ENCODE measurements at places on chromosomes 11 and 22.
A peak's percentile ranks its signal among the peaks of the same experiment; 100 is the strongest.

- DNase-seq = no peak
Observed at GRCh38 chr11:27228906-27229290, 134.1 kb downstream of the CCDC34 start.

DNA sequence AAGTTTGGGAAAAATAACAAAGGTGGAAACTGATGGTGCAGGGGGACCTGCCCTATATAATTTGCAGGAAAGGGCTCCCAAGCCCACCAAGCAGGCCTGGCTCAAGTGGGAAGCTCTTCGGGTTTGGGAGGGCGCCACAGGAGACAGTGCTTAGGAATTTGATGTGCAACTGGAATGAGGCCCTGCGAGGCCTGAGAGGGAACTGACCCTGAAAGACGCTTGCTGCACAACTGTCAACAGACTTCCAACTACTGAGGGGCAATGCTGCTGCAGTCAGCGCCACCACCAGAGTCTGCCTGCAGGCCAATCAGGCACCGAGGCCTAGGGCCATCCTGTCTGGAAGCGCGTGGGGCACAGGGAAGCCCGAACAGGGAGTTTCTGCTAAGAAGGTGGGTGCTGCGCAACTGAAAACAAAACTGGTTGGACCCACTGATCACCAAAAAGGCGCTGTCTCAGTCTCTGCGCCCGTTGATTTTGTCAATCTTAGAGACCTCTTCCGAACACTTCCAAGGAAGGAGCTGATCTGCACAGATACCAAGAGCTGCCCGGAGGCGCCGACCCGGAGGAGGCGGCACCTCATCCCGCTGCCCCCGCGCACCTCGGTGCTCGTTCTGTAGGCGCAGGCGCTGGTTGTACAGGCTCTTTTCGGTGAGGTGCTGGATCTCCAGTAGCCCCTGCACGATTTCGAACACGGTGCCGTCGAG, 667 bp downstream of the DGCR6L start:
- no peak for DNase-seq

DNA sequence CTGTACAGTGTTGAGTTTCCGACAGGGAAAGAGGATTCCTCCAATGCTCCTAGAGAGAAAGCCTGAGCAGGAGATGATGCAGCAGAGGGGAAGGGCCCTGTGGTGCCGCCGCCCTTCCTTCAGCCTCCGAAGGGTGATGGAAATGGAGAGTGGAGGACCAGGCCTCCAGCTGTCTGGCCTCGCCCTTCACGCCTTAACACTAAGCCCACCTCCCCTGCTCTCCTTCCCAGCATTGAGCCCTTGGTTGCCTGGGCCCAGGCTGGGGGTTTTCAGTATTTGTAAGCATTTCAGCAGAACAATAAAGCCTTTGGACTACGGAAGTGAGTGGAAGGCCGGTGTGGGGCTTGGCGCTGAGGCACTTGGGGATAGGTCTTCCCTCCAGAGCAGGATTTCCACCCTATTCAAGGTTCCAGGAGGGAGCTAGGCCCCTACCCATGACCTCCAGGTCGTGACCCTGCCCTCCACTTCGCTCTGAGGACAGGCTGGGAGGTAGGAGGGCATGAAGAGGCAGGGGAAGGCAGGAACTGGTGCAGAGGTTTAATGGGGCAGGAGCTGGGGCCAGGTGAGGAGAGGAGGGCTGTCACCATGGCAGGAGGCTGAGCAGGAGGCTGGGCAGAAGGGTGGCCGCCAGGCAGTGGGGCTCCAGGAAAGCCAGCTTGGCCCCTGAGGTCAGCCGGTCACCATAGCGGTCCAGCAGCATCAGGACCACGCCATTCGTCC, 21.6 kb downstream of the TREH start:
- DNase-seq = no peak

- DNase-seq = no peak
Observed at GRCh38 chr11:696955-697491, 1.4 kb downstream of the TMEM80 start.

DNA sequence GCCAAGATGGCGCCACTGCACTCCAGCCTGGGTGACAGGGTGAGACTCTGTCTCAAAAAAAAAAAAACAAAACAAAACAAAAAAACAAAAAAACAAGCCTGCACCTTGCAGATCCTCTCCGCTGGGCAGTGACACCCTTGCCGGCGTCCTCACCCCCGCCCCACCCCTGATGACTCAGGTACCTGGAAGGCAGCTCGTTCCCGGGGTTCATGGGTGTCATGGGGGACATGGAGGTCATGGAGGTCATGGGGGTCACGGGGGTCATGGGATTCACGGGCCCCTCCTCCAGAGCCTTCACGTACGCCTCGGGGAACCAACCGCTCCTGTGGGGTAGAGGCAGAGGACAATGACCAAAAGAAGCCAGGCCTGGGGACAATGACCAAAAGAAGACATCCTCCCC, 3.0 kb upstream of the SLC16A8 start:
- no peak for DNase-seq

DNA sequence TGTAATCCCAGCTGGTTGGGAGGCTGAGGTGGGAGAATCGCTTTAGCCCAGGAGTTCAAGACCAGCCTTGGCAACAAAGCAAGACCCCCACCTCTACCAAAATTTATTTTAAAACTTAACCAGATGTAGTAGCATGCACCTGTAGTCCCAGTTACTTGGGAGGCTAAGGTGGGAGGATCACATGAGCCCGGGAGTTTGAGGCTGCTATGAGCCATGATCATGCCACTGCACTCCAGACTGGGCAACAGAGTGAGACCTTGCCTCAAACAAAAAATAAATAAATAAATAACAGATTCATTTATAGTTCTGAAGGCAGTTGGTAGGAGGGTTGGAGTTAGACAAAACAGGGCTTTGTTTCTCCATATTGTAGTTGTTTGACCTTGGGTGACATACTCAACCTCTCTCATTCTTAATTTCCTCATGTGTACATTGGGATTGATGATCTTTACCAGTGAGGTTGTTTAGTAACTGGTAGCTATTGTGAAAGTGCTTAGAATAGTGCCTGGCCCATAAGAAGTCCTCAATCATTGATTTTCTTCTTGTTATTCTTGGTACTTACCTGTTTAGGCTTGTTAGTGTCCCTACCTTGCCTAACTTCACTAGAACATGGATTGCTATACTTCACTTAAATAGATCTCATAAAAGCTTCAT, 79.1 kb downstream of the EMSY start:
- no peak for DNase-seq

- no peak for DNase-seq
Observed at GRCh38 chr11:131274233-131274632, 96.2 kb upstream of the NTM start.

DNA sequence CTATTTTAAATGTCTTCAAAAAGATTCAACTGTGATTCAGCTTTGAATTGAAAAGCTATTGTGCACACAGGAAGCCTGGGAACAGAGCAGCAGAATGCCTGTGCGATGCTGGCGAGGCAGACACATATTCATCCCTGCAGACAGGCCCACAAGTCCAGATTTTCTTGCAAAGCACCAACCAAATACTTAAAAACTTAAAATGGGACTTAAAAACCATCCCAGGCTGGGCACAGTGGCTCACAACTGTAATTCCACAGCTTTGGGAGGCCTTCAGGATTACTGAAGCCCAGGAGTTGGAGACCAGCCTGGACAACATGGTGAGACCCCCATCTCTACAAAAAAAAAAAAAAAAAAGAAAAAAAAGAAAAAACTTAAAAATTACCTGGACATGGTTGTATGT, 122.6 kb upstream of the SERPIND1 start:
- DNase-seq = no peak

DNA sequence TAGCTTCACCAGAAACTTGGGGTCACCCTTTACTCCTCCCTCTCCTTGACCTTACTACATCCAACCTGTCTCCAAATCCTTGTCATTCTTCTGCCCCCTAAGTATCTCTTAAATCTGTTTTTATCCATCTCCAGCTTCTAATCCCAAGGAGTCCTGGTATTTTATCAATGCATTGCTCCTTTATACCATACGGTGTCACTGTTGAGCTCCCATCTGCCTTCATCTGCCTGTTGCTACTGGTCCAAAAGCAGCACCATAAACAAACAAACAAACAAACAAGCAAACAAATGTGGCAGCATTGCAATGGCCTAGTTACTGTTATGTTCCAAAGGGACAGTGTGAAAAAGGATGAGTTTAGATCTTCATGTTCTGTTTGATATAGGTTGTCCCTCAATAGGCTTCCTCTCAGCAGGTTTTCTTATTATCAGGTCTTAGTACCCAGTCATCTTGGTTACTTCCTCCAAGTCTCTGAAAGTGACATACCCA, 34.2 kb downstream of the DNHD1 start:
- peak; percentile 80 for DNase-seq

GRCh38 chr11:93082900-93083299, 113.4 kb downstream of the MTNR1B start:
- no peak for DNase-seq

DNA sequence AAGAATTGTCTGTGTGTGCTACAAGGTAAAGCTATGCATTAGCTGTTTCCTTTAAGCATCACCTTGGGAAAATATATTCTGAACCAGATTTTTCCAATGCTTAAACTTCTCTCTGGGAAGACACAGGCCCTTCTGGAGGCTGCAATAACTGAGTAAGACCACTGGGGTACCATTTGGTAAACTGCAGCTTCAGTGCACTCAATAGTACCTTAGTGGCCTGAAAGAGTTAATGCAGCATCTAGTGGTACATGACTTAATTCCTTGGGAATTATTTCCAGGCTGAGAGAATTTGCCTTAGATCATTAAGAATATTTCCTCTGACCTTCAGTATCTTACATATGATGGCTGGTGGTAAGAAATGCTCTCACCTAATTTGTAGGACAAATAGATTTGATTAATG, 727.4 kb downstream of the DLG2 start:
- DNase-seq = no peak

Measured in hematopoietic multipotent progenitor cell treated with erythropoietin and hydrocortisone succinate and interleukin-3 and kit ligand, for 15 days (in vitro differentiated cells).